ENCODE measurements at places on chromosomes 2 and 18.

DNA sequence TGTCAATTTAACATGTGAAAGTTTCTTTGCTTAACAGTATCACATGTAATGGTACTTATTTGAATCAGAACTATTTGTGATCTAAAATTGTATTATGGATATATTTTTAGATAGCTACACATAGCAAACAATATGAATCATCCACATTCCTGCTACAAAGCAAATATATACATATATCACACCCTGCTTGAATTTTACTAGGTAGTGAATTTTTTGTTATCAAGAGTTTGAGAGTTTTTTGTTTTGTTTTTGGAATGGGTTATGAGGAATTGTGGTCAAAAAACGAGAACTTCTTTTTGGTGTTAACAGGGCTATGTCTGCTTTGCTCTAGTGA lies 635.7 kb downstream of the NRXN1 start:
- no peak for DNase-seq

GRCh38 chr2:121570036-121570666 lies 39.5 kb downstream of the RNU4ATAC start:
- DNase-seq: no peak

DNA sequence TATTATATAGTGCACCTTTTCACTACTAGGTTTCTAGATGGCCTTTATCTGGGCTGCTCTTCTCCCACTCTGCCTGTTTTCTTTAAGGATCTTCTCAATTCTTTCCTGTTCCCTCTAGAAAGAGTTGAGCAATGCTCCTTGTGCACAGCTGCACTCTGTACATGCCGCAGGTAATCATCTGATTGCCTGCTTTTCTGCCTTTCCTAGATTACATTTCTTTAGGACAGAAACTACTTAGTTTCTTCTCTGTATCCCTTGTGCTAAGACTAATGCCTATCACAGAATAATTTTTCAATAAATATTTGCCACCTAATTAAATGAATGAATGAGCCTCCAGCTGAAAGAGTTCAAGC lies 802.4 kb upstream of the ID2 start:
- no peak for DNase-seq

GRCh38 chr2:186308347-186308746 lies 177.7 kb upstream of the ZC3H15 start:
- no peak for DNase-seq

DNA sequence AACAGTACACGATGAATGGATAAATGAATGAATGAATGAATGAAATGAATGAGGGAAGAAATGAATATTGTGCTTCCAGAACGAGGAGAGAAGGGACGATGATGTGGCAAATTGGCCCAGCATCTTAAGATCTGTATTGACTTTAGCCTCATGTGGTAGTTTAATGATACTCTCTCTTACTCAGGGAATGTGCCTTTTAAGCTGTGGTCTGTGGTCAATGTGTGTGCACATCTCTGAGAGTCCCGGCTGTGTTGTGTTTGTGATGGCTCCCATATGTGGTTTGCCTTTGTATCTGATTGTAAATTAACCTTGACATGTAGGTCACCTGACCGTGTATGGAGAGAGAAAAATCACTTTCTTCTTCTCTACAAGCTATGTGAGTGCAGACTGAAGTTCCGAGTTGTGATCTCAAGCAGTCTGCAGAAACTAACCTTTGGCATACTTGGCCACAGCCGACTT lies 91.2 kb downstream of the NEDD4L start:
- DNase-seq: no peak

DNA sequence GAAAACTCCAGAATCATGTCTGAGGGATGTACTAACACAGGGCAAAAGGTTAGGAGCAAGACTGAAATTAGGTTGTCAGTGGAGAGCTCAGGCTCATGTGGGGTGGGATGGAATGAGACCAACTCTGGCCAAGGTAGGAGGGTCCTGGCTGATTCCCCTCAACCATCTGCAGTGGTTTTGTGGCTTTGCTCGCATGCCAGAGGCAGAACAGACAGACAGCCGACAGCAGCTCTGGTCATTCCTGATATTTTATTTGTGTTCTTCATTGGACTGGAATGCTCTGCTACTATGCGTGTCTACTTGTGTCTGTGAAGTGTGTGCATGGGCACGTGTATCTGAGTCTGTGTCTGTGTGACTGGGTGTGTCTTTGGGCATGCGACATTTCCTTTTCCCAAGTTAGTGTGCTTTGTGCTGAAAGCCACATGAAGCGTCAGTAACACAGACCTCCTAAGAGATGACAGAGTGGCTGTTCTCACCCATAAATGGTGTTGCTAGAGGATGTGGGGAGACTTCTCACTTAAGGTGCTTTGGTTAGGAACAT lies 239.5 kb downstream of the CNTNAP5 start:
- DNase-seq: no peak

DNA sequence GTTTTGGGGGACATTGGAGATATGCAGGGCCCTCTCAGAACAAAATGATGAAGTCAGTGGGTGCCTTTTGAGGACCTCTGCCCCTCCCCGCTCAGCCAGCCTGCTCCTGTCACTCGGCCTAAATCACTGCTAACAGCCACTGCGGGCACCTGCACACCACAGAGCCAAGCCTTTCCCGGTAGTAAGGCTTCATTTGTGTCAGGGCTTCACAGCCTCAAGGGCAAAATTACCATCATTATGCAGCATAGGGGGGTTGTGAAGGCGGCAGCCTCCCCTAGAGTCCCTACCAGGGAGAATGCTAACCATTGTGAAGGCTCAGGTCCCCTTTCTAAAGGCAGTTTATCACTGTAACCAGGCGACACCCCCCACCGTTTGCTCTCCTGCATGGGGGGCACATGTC lies 519.8 kb upstream of the MYT1L start:
- no peak for DNase-seq

DNA sequence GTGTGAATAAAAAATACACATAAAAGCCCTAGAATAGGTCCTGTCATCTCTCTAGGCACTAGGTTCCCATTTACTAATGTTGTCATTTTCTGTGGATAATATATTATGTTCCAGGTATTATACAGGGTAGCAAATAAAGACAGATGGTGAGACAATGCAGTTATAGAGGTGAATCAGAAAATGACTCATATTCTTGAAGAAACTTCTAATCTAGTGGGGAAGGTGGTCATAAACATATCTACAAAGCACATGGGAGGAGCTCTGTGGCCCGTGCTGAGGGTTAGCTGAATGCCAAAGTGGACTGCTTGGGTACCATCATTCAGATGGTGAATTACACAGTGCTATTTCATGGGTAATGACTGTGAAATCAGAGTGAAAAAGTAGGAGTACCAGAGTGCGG lies 700.9 kb downstream of the ERBB4 start:
- DNase-seq: no peak

GRCh38 chr2:102141970-102142828 lies at the start of gene IL1R1:
TSS of gene IL1R1 (plus strand) at chr2:102142746. CDS start at chr2:102157725, 14,979 bp downstream.
- peak; percentile 67 for DNase-seq

DNA sequence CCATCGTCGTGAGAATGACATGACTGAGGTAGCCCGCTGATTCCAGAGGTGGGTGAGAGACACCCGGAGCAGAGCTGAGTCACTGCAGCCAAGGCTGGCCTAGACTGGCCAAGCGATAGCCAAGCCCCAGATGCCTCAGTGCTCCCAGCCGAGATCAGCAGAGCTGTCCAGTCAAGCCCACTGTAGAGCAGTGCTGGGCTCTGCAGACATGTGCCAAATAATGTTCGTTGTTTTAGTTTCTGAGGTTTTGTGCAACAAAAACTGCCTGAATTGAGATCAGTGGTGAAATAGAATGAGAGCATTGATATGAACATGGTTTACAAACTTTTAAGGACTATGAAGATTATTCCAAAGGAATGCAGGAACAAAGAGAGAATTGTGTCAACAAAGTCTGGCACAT lies 42.1 kb downstream of the INSIG2 start:
- no peak for DNase-seq

DNA sequence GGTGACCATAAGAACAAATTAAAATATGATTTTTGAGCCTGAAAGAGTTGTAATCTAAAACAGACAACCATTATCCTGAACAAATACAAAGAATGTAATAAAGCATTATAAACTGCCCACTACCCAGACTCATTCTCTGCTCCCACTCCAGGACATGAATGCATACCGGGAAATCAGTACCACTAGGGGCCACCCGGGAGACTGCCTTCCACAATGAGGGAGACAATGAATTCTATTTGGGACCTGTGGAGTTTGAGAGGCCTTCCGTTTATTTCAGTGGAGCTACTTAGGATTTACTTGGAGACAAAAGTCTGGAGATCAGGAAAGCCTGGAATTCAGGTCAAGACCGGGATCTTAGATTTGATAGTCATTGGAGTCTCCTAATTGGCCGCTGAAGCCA lies 50.0 kb downstream of the NAB1 start:
- no peak for DNase-seq

DNA sequence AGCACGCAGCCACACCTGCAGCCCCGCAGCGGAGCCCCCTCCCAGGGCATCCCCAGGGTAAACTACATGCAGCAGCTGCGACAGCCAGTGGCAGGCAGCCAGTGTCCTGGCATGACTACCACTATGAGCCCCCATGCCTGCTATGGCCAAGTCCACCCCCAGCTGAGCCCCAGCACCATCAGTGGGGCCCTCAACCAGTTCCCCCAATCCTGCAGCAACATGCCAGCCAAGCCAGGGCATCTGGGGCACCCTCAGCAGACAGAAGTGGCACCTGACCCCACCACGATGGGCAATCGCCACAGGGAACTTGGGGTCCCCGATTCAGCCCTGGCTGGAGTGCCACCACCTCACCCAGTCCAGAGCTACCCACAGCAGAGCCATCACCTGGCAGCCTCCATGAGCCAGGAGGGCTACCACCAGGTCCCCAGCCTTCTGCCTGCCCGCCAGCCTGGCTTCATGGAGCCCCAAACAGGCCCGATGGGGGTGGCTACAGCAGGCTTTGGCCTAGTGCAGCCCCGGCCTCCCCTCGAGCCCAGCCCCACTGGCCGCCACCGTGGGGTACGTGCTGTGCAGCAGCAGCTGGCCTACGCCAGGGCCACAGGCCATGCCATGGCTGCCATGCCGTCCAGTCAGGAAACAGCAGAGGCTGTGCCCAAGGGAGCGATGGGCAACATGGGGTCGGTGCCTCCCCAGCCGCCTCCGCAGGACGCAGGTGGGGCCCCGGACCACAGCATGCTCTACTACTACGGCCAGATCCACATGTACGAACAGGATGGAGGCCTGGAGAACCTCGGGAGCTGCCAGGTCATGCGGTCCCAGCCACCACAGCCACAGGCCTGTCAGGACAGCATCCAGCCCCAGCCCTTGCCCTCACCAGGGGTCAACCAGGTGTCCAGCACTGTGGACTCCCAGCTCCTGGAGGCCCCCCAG lies 254.1 kb downstream of the GLI2 start:
- DNase-seq: no peak

DNA sequence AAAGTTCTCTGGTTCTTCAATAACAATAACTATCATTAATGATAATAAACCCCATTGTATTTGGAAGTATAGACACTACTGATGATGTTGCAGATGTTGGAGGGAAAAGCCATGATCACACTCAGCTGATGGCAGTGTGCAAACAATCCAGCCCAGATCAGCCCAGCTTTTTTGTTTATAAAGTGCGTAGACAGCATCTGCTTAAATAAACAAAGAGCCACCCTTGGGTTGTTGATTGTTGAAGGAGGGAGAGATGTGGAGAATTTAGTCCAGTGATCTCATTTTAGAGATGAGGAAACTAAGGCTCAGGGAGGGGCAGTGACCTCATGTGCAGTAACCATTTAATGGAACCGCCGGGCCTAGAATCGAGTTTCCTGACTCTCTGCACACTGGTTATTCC lies 56.0 kb upstream of the MEX3C start:
- DNase-seq: no peak

DNA sequence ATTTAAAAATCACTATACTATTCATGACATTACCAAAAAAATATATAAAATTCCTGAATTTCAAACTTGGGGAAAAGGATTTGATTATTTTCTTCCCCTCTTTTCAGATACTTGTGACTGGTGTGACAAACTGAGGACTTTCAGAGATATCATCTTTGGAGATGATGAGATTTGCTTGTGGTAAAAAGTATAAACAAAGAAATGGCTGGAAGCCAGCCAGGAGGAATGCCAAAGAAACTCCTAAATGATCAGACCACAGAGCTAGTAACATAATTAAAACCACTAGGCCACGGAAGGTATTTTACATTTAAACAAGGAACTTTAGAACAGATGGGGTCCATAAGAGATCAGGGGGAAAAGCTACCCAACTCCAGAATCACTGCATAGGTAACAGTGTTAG lies 58.7 kb downstream of the PIGN start:
- DNase-seq: peak; percentile 10

GRCh38 chr2:222869252-222869560 lies 8.4 kb downstream of the ACSL3 start:
- DNase-seq: no peak

- DNase-seq: no peak
These were observed 886.7 kb upstream of the CHAC2 start for GRCh38 chr2:52880872-52881271.

DNA sequence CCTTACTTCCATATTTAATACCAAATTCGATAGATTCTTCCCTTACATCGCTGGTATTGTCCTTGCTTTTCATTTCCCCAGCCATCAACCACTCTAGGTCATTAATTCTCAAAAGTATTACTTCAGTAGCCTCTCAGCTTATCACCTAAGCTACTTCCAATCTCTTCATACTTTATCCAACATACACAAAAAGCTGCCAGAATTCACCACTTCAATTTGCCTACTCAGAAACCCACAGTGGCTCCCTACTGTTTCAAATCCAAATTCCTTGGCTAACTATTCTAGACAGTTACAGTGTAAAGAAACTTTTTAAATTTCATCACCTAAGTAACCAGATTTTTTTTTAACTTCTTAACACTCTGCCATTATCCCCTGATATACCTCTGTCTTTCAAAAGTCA lies 4.7 kb downstream of the SLC25A12 start:
- no peak for DNase-seq

GRCh38 chr2:74204436-74204835 lies 6.0 kb downstream of the MTHFD2 start:
- no peak for DNase-seq

DNA sequence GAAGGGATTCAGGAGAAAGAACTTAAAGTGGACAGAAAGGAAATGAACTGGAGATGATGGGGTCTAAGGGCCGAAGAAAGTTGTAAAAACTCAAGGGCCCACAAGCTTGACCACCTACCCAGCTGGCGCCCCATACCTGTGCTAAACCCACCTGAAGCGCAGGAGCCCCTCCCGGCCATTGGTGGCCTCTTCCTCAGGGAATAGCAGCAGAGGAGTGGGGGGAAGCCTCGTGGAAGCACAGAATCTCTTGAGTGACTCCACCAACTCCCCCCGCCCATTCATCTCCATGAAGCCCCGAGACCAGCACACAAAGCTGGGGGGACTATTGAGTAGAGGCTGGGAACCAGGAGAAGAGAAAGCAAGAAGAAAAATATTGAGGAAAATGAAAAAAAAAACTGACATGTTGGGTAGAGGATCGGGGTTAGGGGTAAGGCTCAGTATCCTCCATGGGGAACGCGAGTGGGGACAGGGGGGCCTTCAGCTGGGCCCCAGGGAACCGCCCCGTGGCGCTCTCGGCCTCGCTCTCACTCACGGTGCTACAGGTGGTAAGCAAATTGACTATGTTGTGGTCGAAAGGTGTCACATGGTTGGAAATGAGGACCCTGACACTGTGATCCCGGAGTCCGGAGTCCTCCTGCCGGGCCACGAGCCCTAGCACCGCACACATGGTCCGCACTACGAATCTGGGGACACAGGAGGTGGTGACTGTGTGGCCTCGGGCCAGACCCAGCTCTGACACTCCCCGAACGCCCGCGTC lies 728 bp downstream of the AUP1 start:
- DNase-seq: no peak

- no peak for DNase-seq
These were observed 86.3 kb downstream of the SPIRE1 start for GRCh38 chr18:12571630-12572029.

- DNase-seq: no peak
These were observed 66.4 kb downstream of the CERS6 start for GRCh38 chr2:168522446-168522845.
